MCF 10A (cell line): ENCODE measurements at places on chromosomes 11 and 22. TPM values are rescaled to one million over a fixed set of nuclear protein-coding genes. Genes with fewer than 3 reads are reported as not detected.

DNA sequence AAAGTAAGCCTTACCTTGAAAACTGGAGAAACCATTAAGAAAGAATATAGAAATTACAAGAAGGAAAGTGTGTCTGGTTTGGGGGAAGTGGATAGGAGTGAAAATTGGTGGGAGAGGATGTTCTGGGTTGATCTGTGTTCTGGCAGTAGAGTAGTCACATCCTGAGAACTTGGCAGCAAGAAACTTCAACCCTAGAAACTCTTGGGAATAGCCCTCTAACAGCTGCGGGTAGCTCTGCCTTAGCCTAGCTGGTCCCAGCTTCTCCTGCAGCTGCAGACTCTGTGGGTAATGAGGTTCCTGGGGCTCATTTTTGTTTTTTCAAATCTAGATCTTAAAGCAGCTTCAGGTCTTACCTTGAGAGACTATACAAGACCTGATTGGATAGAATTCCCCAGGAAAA, 24.2 kb upstream of the OR6X1 start:
- H3K4me1 ChIP-seq = peaks cover 5% of the 10 kb centered on the region
- no peaks in the 10 kb centered on the region for H3K27me3 ChIP-seq
- no peak overlapping the region for H3K4me3 ChIP-seq
- DNase-seq = no peak
- H3K27ac ChIP-seq = no peak overlapping the region

DNA sequence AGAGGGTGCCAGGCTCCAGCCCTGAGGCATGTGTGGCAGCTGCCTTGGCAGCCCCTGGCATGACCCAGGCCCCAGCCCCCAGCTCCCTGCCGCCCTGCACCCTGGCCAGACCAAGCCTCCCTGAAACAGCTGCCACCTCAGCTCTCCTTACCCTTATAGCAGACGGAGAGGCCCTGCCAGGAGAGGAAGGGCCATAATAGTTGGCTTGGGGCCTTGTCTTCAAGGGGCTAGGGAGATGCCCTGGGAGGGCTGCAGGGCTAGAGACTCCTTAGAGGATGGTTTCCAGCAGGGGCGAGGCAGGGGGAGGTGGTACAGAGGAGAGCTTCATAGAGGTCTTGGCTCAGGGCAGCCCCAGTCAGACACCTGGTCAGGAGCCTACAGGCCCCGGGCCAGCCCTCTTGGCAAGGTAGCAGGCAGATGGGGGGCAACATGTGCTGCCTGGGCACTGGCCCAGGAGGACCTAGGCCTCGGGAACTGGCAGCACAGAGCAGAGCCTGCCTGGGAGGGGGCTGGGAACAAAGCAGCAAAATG, 13.0 kb downstream of the SMTN start:
- no peak for DNase-seq
- no peaks in the 10 kb centered on the region for H3K4me1 ChIP-seq
- H3K36me3 ChIP-seq = peaks cover 24% of the 10 kb centered on the region
- no peaks in the 10 kb centered on the region for H3K27me3 ChIP-seq
- H3K4me3 ChIP-seq = no peak overlapping the region

GRCh38 chr11:2664791-2665525, 34.8 kb downstream of the KCNQ1OT1 start:
- no peaks in the 10 kb centered on the region for H3K36me3 ChIP-seq
- no peak for DNase-seq
- no peaks in the 10 kb centered on the region for H3K4me1 ChIP-seq
- no peaks in the 10 kb centered on the region for H3K27me3 ChIP-seq

DNA sequence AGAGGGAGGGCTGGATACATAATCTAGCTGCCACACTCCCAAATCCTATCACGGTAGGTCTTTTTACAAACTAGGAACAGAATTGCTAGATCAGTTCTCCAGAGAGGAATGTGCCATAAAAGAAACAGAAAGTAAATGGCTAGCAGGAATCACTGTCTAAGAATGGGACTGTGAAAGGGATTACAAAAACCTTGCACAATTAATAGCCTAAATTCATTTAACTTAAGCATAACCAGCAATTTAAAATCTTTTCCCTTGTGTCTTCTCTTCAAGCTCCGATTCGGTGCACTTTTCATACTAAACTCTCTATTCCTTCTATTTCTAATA, 35.2 kb downstream of the APOL5 start:
- no peaks in the 10 kb centered on the region for H3K27me3 ChIP-seq
- no peak for DNase-seq
- H3K4me3 ChIP-seq = no peak overlapping the region
- no peak overlapping the region for H3K27ac ChIP-seq
- H3K36me3 ChIP-seq = peaks cover 71% of the 10 kb centered on the region

- H3K4me3 ChIP-seq = no peak overlapping the region
- peaks cover 9% of the 10 kb centered on the region for H3K4me1 ChIP-seq
- peaks cover 59% of the 10 kb centered on the region for H3K36me3 ChIP-seq
- no peaks in the 10 kb centered on the region for H3K27me3 ChIP-seq
- DNase-seq = no peak
Measured at GRCh38 chr11:130872102-130872501, 44.2 kb downstream of the SNX19 start.

- H3K27ac ChIP-seq = peak overlapping the region; percentile 100
- DNase-seq = peak; percentile 11
- no peaks in the 10 kb centered on the region for H3K27me3 ChIP-seq
- peaks cover 56% of the 10 kb centered on the region for H3K4me1 ChIP-seq
- H3K36me3 ChIP-seq = peaks cover 41% of the 10 kb centered on the region
Measured at GRCh38 chr11:18322818-18323570, 627 bp downstream of the GTF2H1 start.

DNA sequence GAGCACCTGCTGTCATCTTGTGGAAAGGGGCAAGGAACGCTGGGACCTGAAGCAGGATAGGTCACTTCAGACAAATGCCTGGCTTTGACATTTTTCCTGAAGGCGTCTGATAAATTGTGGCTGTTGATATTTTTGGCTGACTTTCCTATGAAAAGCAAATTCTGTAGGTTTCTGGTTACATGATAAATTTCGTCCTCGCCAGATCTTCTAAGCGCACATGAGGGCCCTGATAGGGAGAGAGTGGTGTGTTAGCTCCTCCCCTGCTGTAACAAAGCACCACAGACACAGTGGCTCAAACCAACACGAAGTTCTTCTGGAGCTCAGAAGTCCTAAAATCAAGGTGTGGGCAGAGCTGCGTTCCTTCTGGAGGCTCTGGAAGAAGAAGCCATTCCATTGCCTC, 19.6 kb downstream of the APOL4 start:
- peaks cover 19% of the 10 kb centered on the region for H3K27me3 ChIP-seq
- H3K4me1 ChIP-seq = no peaks in the 10 kb centered on the region
- no peak overlapping the region for H3K4me3 ChIP-seq
- DNase-seq = no peak

DNA sequence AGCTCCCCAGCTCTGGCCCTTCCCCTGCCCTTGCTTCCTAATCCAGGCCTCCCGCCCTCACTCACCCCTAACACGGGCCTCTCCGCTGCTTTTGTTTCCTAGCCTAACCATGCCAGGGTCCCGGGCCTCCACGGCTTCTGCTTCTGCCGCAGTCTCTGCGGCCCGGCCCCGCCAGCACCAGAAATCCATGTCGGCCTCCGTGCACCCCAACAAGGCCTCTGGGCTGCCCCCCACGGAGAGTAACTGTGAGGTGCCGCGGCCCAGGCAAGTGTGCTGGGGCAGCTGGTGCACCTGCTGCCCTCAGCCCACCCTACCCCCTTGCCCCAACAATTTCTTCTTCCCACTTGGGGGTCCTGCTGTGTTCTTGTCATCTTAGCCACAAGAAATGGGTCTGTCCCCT, 13.1 kb downstream of the RCOR2 start:
- H3K4me3 ChIP-seq = no peak overlapping the region
- no peak overlapping the region for H3K27ac ChIP-seq
- no peaks in the 10 kb centered on the region for H3K27me3 ChIP-seq
- no peaks in the 10 kb centered on the region for H3K4me1 ChIP-seq
- DNase-seq = no peak

DNA sequence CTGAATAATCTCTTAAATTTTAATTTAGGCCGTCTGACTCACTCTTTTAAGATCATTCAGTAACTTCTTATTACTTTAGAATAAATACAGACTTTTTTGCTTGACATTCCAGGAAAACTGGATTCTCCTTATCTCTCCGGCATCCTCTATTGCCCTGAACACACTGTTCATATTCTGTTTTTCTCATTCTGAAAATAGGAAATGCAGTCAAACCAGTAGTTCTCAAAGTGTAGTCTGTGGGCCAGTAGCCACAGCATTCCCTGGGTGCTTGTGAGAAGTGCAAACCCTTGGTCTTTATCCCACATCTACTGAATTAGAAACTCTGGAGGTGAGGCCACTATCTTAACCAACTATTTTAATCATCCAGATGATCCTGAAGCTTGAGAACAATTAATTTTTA, 84.3 kb downstream of the PANX1 start:
- H3K4me3 ChIP-seq = no peak overlapping the region
- no peaks in the 10 kb centered on the region for H3K36me3 ChIP-seq
- no peaks in the 10 kb centered on the region for H3K4me1 ChIP-seq
- no peak overlapping the region for H3K27ac ChIP-seq

- no peak overlapping the region for H3K4me3 ChIP-seq
- no peaks in the 10 kb centered on the region for H3K27me3 ChIP-seq
- no peak overlapping the region for H3K27ac ChIP-seq
- H3K36me3 ChIP-seq = peaks cover 29% of the 10 kb centered on the region
- H3K4me1 ChIP-seq = peaks cover 14% of the 10 kb centered on the region
Measured at GRCh38 chr22:31958625-31959239, 14.4 kb downstream of the YWHAH start.

- peak; percentile 69 for DNase-seq
- peak overlapping the region; percentile 88 for H3K4me3 ChIP-seq
- peaks cover 62% of the 10 kb centered on the region for H3K4me1 ChIP-seq
- no peaks in the 10 kb centered on the region for H3K27me3 ChIP-seq
- peaks cover 52% of the 10 kb centered on the region for H3K36me3 ChIP-seq
Measured at GRCh38 chr11:33734441-33735270, 1.6 kb downstream of the CD59 start.

CDON gene
- total RNA-seq = 0.91 and 0.96 TPM in 2 replicates

CHRNA10 gene
- 2.3 and 2.5 TPM in 2 replicates for total RNA-seq

RAB39A gene
- total RNA-seq = not detected in 2 replicates

MPEG1 gene
- total RNA-seq = not detected in 2 replicates

OR51M1 gene
- not detected in 2 replicates for total RNA-seq

SLC5A4 gene
- not detected in 2 replicates for total RNA-seq

CAT gene
- total RNA-seq = 9.5 and 12.1 TPM in 2 replicates

OR4C11 gene
- total RNA-seq = not detected in 2 replicates

PACSIN3 gene
- 58.7 and 67.0 TPM in 2 replicates for total RNA-seq

C1QTNF4 gene
- 0.42 TPM in 1 of 2 replicates, not detected in the other for total RNA-seq

HEPACAM gene
- total RNA-seq = not detected in 2 replicates

TRIOBP gene
- total RNA-seq = 42.5 and 45.7 TPM in 2 replicates

DUSP8 gene
- total RNA-seq = 10.4 and 17.6 TPM in 2 replicates

RIC3 gene
- 0.65 and 0.96 TPM in 2 replicates for total RNA-seq

CSF2RB gene
- total RNA-seq = not detected in 2 replicates

SESN3 gene
- 3.0 and 6.3 TPM in 2 replicates for total RNA-seq
